CD14-positive monocyte (primary cell): ENCODE measurements at places on chromosomes 1 and 21.

- DNase-seq = no peak
These were observed 8.8 kb upstream of the OBSCN start for GRCh38 chr1:228198977-228199590.

DNA sequence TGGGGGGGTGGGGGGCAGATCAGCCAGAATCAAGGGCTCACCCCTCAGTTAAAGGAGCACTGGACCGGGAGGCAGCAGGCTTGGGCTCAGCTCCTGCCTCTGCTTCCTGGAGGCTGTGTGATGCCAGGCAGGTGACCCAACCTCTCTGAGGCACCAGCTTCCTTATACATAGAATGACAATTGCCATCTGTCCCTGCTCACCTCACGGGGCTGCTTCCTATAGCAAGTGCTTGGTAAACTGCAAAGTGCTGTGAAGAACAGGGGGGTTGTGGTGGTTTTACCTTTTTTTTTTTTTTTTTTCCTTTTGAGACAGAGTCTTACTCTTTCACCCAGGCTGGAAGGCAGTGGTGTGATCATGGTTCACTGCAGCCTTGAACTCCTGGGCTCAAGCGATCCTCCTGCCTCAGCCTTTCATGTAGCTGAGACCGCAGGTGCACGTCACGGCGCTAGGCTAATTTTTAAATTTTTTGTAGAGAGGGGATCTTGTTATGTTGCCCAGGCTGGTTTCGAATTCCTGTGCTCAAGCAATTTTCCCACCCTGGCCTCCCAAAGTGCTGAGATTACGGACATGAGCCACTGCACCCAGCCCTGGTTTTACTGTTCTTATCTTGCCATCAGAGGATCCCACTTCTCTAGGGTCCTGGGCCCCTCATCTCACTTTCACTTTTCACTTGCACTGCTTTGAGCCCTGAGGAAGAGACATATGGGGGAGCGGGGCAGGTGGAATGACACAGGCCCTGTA, 11.6 kb downstream of the KCNQ4 start:
- DNase-seq = no peak

DNA sequence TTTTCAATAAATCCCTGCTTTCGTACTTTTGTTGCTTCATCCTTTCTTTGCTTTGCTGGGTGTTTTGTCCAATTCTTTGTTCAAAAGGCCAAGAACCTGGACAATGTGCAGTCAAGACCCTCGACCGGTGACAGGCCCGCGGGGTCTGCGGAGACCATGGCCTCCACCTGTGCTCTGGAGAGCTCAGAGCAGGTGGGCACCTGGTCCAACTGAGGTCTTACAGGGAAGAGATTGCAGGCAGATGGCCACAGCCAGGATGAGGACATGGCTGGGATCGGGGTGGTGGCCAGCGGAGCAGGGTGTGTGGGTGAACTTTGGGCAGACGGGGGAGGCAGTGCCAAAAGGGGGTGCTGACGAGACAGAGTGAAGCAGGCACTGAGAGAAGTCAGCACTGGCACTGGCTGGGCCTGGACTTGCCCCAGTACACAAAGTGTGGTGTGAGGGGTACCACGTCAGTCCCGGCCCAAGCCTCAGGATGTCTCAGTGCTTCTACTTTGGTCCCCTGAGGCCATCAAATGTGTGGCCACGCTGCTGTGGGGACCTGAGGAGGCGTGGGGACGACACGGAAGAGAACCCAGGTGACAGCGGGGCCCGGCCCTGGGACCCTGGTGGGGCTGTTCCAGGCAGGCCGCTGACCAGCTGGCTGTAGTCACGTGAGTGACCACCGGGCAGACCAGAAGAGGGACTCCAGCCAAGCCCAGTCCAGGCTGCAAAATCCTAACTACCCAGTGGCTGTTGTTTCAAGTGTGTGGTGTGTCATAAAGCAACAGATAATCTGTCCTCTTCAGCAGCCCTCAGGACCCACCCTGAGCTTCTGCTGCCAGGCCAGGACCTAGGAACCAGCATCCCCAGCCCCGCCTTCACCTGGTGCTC, 10.4 kb upstream of the CCDC27 start:
- DNase-seq = no peak

DNA sequence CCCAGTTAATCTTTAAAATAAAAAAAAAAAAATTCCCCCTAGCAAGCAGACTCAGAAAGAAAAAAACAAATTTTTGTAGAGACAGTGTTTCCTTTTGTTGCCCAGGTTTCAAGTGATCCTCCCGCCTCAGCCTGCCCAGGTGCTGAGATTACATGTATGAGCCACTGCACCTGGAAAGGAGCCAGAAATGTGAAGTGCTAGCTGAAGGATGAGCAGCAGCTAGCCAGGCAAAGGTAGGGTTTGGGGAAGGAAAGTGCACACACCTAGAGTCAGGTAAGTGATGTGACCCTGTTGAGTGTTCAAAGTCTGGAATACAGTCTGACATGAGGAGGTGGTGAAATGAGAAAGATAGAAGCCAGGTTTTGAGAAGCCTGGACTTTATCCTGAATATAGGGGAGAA, 1.7 kb downstream of the AKR1A1 start:
- no peak for DNase-seq

- peak; percentile 36 for DNase-seq
These were observed 42.5 kb downstream of the LGR6 start for GRCh38 chr1:202235856-202236837.

DNA sequence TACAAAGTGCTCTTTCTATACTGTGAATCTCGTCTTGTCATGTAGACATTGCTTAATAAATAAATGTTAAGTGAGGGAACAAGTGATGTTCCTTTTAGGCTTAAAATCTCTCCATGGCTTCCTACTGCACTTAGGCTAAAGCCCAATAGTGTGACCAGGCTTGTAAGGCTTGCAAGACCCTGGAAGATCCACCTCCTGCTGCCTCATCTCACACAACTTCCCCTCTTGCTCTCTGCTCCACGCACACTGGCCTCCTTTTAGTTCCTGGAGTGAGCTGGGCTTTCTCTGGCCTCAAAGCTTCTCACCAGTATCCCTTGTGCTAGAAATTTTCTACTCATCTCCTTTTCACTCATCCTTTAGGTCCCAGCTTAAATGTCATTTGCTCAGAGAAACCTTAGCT, 41.5 kb upstream of the DIPK1A start:
- DNase-seq = no peak
